Activated CD4-positive, alpha-beta T cell treated with anti-CD3 and anti-CD28 coated beads for 4 hours (primary cell): ENCODE measurements at places on chromosomes 4 and X.

- no peak for DNase-seq
Observed at GRCh38 chr4:173018446-173018845, 150.2 kb upstream of the GALNT7 start.

DNA sequence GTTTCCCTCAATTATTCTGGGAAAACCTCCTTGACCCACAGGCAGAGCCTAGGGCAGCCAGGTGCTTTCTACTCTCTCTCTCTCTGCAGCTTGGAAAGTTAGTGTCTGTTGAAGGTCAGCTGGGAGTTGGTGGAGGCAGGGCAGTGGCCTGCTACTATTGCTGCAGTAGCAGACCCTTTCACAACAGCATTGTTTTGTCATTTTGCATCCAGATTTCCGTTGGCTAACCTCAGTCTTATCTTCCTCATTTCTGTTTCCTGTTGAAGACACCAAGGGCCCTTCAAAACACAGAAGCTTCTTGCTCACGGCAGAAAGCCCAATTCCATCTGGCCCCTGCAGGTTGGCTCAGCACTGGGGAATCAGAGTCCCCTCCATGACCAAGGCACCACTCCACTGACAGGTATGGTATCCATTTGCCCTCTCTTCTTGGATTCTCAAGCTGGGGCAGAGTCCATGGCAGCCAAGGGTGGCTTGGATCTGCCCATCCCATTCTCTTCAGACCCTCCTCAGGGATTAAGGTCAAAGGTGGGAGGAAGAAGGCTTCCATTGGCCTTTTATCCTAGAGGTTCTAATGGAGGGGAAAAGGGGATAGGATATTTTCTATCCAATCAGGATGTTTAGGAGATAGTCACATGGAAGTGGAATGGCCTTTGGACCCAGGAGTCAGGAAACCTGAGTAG is 24.6 kb downstream of the VSIG4 start:
- DNase-seq = no peak

GRCh38 chr4:6087669-6088341 is 69.6 kb upstream of the C4orf50 start:
- no peak for DNase-seq

GRCh38 chr4:80462621-80463091 is 127.1 kb downstream of the CFAP299 start:
- DNase-seq = no peak
